ENCODE measurements at places on chromosomes 7 and 10. TPM values are rescaled to one million over a fixed set of nuclear protein-coding genes. Genes with fewer than 3 reads are reported as not detected.

GRCh38 chr7:82423446-82423845 is 20.1 kb downstream of the CACNA2D1 start:
- no peak for DNase-seq

- no peak for DNase-seq
Measured at GRCh38 chr7:5197811-5198210, 7.8 kb downstream of the WIPI2 start.

Gene RBM20
- polyA plus RNA-seq = 6.1 TPM

Gene TMEM176A
- 84.6 TPM for polyA plus RNA-seq

Gene LBX1
- not detected for polyA plus RNA-seq
